ENCODE measurements at places on chromosomes 6 and 20.
A peak's percentile ranks its signal among the peaks of the same experiment; 100 is the strongest.

DNA sequence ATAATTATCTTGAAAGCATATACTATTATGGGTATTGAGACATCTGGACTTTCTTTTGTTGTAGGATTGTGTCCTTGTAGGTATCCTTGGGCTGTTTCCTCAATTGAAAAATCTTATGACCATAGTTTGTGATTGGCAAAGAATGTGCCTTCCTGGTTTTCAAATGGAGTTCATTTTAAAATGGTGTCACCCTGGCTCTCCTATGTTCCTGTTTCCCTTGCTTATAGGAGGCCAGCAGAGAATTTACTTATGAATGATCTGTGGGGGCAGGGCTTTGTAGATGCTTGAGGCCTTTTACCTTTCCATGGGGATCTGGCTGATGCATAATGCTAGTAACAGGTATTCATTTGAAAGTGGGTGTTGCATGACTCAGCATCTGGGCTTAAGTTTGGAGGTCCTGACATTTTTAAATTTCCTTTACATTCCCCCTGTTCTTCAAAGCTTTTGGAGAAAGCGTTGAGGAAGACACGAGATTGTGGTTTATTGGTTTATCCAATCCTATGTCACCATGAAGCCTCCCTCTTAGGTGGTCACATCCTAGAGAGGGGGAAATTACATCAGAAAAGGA lies 135.0 kb upstream of the PROKR2 start:
- DNase-seq: no peak

GRCh38 chr6:119447921-119448320 lies 98.4 kb upstream of the MAN1A1 start:
- no peak for DNase-seq

GRCh38 chr20:36469973-36470372 lies 71.3 kb upstream of the MYL9 start:
- DNase-seq: no peak

- no peak for DNase-seq
Observed at GRCh38 chr20:61912665-61913422, 152.8 kb downstream of the TAF4 start.

DNA sequence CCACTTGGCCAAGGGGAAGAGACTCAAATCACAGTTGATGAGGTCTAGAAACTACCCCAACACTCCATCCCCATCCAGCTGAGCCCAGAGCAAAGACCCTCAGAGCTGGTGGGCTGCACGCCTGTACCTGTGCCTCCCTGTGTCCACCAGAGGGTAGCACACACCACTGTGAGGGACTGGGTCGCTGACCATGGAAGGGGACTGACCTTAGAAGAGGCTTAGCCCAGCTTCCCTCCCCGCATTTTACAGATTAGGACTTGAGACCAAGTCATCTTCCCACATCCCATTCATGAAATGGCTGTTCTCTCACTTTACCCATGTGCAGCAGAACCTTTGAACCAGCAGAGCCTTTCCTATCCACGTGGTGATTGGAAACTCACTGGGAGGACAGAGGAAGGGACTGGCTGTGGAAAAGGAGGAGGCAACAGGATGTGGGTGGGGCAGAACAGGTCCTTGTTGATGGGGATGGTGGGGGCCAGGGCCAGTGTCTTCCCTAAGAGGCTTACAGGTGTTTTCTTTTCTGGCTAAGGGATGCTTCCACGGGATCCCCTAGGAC lies 44.3 kb downstream of the CPXM1 start:
- no peak for DNase-seq

- no peak for DNase-seq
Observed at GRCh38 chr6:156175971-156176421, 601.2 kb upstream of the ARID1B start.

DNA sequence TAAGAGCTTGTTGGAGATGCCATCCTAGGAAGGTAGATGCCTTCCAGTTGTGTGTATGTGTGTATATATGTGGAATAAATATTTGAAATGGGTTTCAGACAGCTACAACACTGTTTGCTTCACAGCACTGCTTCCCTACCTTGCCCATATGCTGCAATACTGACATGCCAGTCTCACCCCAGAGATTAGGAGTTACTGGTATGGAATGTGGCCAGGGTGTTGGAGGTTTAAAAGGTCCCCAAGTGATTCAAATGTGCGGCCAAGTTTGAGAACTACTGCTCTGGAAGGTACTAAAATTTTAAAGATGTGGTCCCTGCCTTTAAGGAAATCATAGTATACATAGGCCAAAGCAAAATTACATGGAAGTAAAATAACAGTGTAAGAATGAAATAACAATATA lies 39.5 kb downstream of the BCKDHB start:
- DNase-seq: no peak

- no peak for DNase-seq
Observed at GRCh38 chr6:36912586-36912985, 26.8 kb downstream of the C6orf89 start.

DNA sequence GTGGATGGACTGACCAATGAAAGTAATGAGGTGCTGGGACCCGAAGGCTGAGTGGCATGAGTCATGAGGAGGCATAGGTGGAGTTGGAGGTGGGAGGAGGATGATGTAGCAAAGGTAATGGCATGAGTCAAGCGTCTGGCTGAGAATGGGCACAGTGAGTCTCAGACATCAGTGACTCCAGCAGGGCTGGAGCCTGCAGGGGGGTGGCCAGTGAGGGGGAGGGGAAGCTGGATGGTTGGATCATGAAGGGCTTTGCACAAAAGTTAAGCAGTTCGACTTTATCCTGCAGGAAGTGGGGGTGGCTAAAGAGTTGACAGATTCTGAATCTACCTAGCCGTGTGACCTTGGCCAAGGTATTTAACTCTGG lies 99.0 kb upstream of the IYD start:
- DNase-seq: no peak

DNA sequence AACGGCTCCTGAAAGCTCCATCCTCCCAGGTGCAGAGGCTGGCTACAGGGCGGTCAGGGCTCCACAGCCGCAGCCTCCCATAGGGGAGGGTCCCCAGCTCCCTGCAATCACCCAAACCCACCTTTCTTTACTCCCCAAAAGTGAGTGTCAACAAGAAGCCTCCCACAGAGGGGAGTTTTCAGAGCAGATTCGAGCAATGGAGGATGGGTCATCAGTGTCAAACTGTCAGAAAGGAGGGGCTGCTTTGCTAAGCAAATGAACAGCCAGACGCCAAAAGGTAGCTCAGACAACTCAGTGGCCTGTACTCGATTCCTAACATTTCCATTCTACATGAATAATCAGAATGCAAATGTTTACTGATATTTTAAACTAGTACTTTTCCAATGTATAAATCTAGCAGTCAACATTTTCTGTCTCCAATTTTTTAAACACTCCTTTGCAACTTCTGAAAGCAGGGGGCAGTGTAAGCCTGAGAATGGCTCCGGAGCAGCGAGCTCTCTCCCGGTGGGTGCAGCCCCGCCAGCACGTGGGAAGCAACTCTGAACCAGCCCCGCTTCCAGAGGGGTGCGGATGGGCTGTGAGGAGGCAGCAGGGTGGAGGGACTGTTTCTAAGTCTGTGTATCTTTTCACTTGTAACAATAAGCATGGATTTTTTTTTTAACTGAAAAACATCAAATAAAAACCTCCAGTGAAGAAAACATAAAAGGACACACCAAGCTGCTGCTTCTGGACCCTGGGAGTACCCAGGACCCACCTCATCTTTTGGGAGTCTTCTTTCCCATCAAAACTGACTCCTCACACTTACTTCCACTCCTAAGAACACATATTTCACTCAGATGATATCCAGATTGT lies 54.9 kb downstream of the TAF4 start:
- no peak for DNase-seq

GRCh38 chr20:58996226-58996611 lies 10.8 kb downstream of the CTSZ start:
- DNase-seq: no peak

- DNase-seq: no peak
Observed at GRCh38 chr6:125512621-125513020, 210.9 kb upstream of the HDDC2 start.

- no peak for DNase-seq
Observed at GRCh38 chr6:4656106-4656505, 120.1 kb upstream of the CDYL start.

DNA sequence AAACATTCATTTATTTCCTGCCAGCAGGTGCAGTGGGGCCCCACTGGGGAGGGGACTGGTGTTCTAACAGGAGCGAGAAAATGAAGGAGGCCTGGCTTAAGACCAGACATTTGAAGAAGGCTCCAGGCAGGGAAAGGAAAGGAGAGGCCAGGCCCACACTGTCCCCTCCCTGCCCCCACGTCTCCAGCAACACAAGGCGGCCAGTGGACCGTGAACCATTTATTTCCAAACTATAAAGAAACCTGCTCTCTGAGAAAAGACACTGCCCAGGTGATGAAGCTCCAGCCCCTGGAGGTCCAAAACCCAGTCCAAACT lies 41.4 kb upstream of the CDH22 start:
- no peak for DNase-seq

DNA sequence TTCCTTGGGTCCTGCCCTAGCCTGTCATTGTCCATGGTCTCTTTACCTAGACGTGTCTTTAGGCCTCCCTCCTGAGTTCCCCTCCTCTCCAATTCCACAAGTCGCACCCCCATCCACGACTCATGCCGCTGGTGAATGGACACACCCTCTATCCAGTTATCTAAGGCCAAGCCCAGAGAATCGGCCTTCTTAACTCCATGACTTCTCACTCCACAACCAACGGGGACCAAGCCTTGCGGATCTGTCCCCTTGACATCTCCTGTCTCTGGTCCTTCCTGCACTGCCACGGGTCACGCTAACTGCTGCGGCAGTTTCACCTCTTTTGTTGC lies 7.0 kb upstream of the RREB1 start:
- no peak for DNase-seq

DNA sequence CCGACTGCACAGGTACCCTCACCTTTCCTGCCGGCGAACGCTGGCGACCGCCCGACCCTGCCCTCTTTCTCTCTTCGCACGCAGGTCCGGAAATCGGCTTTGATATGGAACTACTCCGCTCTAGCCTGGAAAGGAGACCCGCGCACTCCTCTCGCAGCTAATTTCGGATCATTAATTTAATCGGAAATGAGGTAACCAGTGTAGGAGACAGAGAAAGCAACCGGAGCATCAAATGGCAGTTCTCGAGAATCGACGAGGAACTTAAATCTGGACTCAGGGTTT lies 949 bp upstream of the ATXN1 start:
- peak; percentile 34 for DNase-seq

GRCh38 chr6:41693281-41694240 lies 41.8 kb downstream of the TFEB start:
- no peak for DNase-seq

DNA sequence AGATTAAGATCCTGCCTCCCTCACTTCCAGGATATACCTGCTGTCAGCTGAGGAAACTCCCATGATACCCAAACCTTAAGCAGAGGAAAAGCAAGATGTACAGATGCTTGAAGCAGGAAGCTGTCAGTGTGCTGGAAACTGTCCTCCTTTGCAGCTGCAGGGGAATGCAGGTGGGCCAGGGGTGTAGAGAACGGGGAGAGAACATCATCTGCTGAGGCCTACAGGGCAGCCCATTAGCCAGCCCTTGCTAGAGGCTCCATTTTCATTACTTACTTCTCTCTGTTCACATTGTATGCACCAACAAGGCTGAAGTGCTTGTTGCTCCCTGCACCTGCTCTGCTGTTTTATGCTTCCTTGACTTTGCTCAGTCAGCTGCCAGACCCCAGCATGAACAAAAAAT lies 119.1 kb downstream of the PRND start:
- no peak for DNase-seq

DNA sequence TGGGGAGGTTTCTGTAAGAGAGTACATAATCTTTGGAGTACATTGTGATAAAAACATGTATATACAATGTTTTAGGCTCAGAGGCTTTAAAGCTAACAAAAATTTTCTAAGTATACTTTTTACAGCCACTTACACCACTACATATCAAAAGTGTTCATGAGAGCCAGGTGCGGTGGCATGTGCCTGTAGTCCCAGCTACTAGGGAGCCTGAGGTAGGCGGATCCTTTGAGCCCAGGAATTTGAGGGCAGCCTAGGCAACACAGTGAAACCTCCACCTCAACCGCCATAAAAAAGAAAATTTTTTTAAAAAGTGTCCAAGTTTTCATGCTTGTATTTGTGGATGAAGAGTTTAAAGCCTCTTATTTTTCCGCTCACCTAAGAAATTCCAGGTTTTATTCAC lies 22.5 kb downstream of the SNX3 start:
- DNase-seq: no peak

DNA sequence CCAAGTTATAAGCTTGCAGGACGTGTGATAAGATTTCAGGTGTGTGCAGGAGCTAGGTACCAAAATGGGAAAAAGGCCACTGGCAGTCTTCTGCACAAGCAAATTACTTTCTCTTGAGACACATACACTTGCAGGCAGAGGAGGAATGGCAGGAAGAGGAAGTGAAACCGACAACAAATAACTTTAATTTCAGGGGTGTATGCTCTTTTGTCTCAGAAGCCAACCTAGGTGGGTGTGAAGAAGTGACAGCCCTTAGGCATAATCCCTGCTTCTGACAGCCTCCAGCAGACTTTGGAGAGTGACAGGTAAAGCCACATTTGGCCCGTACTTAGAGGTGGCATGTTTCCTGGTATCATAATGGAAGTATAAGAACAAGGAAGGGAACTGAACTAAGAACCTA lies 118.8 kb upstream of the TRAF3IP2 start:
- DNase-seq: no peak

GRCh38 chr6:137953761-137954160 lies 86.7 kb downstream of the TNFAIP3 start:
- DNase-seq: no peak

GRCh38 chr6:3347247-3347646 lies 88.5 kb downstream of the PSMG4 start:
- no peak for DNase-seq

DNA sequence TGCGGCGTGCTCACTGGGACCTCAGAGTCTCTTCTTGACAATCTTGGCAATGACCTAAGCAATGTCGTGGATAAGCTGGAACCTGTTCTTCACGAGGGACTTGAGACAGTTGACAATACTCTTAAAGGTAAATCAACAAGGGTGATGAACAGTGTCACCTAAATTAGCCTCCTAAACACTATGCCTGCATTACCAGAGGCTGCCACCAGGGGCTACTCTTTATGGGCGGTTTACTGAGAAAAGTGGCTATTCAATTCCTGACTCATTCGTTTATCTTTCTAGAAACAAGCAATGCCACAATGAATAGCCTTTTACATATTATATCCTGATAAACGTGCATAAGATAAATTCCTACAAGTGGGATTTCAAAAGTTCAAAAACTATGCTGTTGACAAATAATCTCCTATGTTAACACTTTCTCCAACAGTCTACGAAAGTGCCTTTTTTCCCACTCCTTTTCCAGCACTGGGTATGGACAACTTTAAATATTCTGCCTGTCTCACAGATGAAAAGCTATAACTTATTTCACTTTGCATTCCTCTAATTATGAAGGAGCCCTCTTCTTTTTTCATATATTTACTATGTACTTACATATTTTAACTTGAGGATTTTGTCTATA lies 1.3 kb downstream of the BPIFA2 start:
- DNase-seq: no peak

- no peak for DNase-seq
Observed at GRCh38 chr6:130966344-130966980, 96.6 kb downstream of the EPB41L2 start.

GRCh38 chr20:37259031-37259430 lies 2.6 kb downstream of the GHRH start:
- no peak for DNase-seq

- DNase-seq: no peak
Observed at GRCh38 chr20:43721429-43722152, 5.2 kb downstream of the GTSF1L start.

- DNase-seq: no peak
Observed at GRCh38 chr6:125773387-125774341, 17.1 kb upstream of the NCOA7 start.

GRCh38 chr20:58784321-58785074 lies 66.2 kb downstream of the GNAS-AS1 start:
- no peak for DNase-seq
